Putamen (tissue), 1 donor: ENCODE measurements at places on chromosomes 7 and 10.

DNA sequence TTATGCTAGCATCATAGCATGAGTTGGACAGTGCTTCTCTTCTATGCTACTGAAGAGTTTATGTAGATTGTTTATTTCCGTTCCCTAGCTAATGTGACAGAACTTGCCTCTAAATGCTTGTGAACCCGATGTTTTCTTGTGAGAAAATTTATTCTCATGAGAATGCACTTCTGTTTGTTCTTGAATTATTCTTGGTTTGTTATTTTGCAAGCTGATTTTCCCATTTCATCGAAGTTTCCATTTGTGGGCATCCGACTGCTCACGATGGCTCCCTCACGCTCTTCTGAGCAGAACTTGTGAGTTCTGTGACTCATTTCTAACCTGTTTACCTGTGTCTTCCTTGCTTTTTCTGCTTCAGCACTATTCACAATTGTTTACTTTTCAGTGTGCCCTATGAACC, 59.9 kb downstream of the WDFY4 start:
- no peak for DNase-seq

DNA sequence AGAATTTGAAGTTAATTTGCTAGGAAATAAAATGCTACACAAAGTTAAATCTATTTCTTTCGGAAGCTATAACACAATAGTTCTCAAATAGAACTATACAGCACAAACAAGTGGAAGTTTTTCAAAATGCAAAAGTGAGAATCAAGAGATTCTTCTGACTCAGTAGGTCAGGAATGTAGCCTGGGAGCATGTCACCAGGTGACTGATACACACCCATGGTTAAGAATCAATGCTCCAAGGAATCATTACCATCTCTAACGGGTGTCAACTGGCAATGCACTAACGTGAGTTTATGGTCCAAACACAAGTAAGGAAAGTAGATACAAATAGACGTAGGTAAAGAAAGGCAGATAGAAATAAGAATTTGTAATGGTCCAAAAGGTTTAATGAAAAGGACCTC, 170.5 kb downstream of the SRPK2 start:
- no peak for DNase-seq

DNA sequence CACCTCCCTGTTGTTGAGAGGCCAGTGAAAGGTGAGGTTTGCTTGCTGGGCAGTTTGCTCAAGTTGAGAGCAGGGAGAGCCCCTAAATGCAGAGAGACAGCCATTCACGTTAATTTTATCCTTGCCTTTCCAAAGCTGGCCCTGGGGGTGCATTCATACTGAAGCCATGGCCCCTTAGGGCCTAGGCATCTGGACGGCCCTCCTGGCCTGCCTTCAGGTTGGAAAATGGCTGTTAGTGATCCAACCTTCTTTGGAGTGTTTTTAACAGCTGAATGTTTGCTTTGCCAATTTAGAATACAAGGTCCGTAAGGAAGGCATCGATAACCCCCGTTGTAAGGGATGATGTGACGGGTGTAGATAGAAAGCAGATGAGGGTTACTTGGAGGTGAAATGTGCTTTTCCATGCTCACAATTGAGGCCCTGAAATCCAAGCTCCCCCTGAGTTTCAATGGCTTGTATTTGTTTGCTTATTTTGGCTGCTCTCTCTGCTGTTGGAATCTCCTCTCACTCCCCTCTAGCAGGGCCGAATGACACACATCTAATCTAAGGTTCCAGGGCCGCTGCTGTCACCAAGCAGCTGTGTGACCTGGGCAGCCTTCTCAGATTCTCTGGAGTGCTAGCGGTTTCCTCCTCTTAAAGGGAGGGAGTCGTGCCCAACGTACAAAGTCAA, 171.6 kb upstream of the MKI67 start:
- DNase-seq: no peak

DNA sequence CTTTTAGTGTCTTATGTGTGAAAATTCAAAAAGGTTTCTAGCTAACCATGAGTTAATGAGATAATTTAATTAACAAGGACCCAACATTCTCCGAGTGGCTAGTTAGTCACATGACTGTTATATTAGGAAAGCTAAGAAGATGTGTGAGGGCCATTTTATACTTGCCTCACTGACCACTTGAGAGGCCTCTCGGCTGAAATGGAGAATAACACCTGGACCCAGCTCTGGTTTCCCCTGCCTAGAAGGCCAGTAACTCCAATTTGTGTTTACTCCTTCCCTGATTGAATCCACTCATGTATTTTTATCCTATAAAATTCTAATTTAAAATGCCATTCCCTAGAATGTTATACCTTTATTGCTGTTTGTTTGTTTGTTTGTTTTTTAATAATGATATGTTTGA, 1091.2 kb downstream of the KCNMA1 start:
- DNase-seq: no peak

DNA sequence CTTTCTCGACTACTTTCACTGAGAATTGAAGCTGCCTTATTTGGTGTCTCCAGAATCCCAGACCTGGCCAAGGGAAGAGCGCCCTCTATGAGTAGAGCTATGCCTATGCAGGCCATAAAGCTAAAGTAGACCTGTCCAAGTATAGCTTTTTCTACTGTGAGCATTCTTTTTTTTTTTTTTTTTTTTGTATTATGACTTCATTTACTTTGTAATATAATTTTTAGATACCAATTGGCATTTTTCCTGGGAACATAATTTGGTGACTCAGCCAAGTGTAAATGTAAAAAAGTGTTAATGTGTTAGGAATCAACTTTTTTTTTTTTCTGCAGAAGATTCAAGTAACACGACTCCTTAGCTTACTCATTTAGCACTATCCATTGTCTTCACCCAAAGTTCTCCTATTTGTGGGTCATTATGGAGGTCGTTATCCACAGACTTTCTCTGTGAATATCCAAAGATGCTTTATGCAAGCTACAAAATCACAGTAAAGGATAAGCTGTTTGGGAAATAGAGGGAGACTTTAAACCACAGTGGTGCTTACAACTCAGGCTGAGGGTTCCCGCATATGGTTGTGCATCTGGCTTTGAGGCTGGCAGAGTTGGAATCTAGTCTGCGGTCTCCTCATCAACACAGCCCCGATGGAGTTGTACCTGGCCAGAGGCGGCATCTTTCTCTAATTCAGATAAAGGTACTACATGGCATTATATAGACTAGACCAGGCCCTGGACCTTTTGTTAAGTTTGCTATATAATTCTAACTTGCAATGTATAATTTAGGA, 1040.2 kb upstream of the SORCS1 start:
- DNase-seq: no peak

- no peak for DNase-seq
Observed at GRCh38 chr7:133980804-133981203, 146.3 kb upstream of the LRGUK start.

- DNase-seq: no peak
Observed at GRCh38 chr10:67621834-67622233, 74.2 kb downstream of the CTNNA3 start.

GRCh38 chr7:38020121-38020785, 99.8 kb downstream of the EPDR1 start:
- no peak for DNase-seq

DNA sequence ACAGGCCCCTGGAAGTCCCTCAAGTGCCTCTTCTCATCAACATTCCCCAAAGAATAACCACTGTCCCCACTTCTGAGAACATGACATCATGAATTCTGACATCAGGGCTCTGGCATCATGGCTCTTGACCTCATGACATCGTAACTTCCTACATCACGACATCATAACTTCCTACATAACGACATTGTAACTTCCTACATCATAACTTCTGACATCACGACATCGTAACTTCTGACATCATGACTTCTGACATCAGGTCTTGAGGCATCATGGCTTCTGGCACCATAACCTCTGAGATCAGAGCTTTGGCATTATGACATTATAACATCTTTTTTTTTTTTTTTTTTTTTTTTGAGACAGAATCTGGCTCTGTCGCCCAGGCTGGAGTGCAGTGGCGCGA, 66.7 kb upstream of the FAM20C start:
- no peak for DNase-seq

GRCh38 chr10:87880336-87880735, 16.9 kb downstream of the PTEN start:
- no peak for DNase-seq

DNA sequence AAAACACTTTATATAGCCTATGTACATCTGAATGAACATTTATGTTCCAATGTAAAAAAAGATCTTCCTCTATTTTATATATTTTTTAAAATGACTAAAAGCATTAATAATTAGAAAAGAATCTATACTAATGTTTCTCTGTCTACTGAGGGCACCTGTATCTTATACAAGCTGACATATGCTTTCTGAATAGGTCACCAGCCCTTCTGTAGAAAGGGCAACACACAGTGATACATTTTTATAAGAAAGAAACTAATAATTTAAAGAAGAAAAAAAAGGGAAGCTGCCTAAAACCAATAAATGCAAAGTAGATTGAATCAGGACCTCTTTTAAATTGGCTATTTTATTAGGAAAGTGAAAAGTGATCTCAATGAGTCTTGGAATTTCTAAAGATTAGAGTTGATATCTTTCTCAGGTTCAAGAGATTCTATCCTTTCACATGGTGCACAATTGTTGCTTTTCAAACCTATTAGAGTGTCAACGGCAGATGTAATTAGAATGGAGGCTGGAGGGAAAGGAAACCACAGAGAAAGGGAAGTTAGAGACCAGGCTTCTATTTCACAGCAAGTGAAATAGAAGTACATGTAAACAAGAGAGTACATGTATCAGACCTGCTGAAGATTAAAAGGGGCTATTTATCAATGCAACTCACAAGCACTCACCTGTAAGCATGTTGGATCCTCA, 6.3 kb downstream of the MTPN start:
- DNase-seq: peak; percentile 6

DNA sequence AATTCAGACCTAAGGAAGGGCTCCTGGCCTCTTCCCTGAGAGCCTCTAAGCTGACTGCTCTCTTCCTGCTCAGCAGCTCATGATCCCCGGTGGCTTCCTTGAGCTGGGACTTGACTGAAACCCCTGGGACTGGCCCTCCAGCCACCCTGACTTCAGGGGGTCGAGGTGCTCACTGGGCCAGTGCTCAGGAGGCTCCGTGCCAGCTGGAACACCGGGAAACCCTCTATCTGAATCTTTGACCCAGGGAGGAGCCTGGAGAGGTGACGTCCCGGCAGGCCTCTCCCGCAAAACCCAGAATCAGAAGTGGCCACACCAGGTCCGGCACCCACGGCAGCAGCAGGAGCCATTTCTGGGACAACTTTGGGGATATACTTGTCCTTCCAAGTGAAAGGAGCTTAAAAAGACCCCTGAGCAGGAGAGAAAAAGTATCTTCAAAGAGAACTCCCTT, 110.7 kb downstream of the WDR37 start:
- no peak for DNase-seq

DNA sequence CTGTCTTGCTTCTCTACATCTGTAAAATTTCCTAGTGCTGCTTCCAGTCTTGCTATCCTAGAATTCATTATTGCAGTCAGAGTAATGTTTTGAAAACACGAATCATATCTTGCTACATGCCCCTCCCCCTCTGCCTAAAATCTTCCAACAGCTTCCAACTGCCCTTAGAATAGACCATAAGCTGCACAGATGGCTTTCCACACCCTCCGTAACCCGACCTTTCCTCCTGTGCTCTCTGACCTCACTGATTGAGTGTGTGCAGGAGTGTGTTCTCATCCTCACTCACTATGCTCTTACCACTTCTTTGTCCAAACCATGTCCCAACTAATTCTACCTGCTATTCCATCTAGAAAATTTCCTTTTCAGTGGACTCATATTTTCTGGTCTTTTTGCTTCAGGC, 121.2 kb upstream of the ANKRD1 start:
- DNase-seq: no peak

- DNase-seq: no peak
Observed at GRCh38 chr7:155710530-155710929, 66.1 kb downstream of the RBM33 start.

- DNase-seq: no peak
Observed at GRCh38 chr10:25175527-25176420, 973 bp downstream of the GPR158 start.

DNA sequence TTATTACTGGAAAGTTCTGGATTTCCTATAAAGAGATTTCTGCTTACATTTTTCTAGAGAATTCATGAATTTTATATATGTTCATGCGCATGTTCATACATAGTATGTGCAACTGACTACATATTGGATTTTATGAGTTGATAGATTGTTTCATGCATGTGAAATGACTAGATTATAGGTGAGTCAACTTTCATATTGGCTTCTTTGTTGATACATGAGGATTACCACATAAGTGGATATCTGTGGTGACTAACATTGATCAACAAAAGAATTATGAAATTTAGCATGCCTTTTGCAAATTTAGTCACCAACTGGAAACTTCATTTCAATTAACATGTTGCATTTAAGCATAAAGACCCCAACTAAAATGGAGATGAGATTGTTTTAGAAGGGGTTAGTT, 99.0 kb downstream of the GNAT3 start:
- DNase-seq: no peak

GRCh38 chr10:22686347-22686746, 28.0 kb downstream of the PIP4K2A start:
- DNase-seq: no peak

- DNase-seq: no peak
Observed at GRCh38 chr7:129605960-129606614, 5.4 kb upstream of the NRF1 start.

DNA sequence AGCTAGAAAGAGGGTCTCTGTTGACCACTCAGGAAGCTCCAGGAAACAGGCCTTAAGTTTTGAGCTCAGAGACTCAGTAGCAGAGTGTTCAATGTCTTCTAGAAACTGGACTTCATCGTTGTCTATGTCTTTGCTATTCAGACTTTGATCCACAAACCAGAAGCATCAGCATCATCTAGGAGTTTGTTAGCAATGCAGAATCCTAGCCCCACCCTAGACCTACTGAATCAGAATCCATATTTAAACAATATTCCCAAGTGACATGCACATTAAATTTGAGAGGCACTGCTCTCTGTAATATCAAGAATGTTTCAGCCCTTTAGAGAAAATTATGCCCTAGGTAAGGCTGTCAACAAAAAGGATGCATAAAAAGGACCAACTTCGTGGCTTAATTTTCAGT, 12.9 kb upstream of the OGDHL start:
- DNase-seq: no peak

DNA sequence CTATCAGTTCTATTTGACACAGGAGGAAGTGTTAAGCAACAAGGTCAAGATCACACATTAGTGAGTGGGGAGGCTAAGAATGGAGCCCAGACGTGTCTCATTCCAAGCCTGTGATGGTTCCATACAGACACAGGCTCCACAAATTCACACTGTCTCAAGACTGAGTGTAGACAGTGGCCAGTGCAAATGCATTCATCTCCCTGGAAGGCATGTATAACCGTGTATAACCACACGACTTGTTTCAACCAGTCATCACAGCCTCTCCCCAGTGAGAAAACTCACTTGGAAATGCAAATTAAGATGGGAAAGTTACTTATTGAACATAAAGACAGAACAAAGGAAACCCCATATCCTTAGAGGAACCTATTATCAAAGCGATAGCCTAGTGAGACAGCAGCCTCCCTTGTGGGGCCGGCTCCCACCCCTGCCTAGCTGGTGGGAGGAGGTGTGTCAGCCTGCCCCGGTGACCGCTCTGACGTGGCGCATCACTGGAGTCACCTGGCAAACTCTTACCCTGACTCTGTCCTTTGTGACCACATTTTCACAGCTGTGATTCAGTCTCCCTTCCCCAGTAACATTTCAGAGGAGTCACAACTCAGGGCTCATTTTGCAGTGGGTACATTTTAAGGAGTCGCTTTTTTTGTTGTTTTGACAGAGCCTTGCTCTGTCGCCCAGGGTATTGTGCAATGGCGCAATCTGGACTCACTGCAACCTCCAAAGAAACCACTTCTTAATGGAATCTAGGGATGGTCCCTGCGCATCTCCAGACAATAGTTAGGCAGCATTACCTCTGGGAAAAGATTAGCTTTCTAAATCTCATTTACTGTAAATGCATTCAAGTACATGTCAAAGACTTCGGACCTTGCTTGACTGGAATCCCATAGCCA, 126.6 kb upstream of the PARD3 start:
- no peak for DNase-seq
